ENCODE measurements at places on chromosomes 13 and 19.

- no peak for DNase-seq
Measured at GRCh38 chr19:5057860-5058259, 88.9 kb downstream of the KDM4B start.

- DNase-seq, result no peak
Measured at GRCh38 chr13:94613051-94613450, 11.4 kb downstream of the GPR180 start.

DNA sequence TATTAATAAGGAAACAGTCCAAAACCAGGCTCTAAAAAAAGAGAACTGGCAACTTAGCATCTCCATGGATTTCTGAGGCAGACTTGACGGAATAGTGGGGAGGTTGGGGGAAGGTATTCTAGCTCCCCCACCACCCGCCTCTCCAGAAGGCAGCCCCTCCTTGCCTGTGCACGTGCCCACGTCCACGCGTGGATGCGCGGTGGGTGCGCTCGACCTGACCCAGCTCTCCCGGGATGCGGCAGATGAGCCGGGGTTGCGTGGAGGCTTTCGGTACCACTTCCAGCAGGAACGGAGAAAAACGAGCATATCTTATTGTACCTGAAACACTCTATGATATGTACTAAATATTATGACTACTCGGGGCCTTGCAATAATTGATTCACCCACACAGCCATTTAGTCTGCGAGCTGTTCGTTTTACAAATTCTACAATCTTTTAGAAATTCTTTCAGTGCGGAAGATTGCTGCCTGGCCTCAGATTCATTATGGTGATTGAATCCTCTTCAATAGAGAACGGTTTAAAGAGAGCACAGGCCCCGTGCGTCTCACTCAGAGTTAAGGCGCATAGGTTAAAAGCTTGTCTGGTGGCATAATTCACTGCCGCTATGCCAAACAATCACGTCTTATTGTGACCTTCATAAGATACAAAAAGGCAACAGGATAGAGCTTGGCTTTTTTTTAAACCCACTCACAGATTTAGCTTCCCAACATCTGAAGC is 117.9 kb downstream of the URI1 start:
- no peak for DNase-seq

DNA sequence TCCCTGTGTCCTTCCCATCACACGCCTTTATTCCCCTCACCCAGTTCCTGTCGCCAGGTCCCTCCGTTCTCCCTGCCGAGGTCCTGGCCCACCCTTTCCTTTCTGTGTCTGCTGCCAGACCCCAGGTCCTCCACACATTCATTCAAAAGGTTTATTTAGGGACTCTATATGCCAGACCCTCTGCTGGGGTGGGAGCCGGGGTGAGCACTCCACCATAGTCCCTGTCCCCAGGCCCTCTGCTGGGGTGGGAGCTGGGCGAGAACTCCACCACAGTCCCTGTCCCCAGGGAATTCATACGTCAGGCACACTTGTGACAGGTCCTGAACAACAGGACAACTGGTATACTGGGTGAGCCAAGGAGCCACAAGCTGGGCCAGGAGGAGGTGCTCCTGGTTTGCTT is 34.4 kb upstream of the TUBGCP3 start:
- DNase-seq, result no peak

- no peak for DNase-seq
Measured at GRCh38 chr13:89852570-89852969, 1494.9 kb upstream of the MIR17HG start.

DNA sequence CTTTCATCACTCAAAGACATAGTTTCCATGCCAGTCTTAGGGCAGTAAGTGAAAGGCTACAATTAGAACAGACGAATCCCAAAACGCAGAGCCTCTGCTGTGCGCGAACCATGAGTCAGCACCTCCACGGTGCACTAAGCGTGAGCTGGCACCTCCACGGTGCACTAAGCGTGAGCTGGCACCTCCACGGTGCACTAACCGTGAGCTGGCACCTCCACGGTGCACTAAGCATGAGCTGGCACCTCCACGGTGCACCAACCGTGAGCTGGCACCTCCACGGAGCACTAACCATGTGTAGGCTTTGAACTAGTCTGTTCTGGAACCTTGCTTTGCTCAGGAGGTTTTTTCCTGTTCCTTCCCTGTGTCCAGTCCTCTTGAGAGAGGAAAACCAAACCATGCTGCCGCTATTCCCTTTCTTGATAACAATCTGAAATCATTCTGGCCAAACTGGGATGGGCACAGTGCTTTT is 120.6 kb downstream of the IRS2 start:
- no peak for DNase-seq

- DNase-seq, result no peak
Measured at GRCh38 chr13:91468301-91468700, 69.9 kb downstream of the GPC5 start.

GRCh38 chr19:47623921-47624391 is 15.0 kb downstream of the BICRA start:
- no peak for DNase-seq

GRCh38 chr13:26382366-26382765 is 128.4 kb downstream of the CDK8 start:
- DNase-seq, result no peak

- no peak for DNase-seq
Measured at GRCh38 chr13:67148161-67148571, 82.0 kb downstream of the PCDH9 start.

DNA sequence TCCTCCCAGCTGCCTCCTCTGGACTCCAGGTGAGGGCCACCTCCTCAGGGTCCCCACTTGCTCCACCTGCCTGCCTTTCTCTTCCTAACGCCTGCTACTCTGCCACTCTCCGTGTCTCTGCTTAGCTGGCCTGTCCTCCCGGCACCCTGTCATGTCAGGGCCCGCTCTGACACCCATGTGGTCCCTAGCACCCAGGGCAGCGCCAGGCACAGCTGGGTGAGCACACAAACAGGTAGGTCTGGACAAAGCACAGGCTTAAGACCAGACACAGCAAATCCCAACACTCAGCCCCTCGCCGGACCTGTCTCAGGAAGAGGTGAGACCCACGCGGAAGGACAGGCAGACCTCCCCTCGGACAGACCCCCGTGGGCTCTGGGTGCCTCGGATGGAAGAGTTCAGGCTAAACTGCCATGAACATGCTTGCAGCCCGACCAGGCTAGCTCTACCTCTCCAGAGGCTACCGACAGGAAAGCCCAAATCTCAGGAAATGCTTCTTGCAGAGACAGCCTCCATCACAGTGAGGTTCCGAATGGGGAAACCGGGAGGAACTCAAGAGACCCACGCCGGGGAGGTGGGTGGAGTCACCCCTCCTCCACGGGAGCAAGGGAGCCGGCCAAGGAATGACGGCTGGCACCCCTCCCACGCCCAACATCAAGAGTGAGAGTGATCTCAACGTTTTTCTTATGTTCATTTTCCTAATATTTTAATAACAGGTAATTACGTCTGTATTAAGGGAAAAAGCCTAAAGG is 12.5 kb downstream of the ZNF787 start:
- no peak for DNase-seq

DNA sequence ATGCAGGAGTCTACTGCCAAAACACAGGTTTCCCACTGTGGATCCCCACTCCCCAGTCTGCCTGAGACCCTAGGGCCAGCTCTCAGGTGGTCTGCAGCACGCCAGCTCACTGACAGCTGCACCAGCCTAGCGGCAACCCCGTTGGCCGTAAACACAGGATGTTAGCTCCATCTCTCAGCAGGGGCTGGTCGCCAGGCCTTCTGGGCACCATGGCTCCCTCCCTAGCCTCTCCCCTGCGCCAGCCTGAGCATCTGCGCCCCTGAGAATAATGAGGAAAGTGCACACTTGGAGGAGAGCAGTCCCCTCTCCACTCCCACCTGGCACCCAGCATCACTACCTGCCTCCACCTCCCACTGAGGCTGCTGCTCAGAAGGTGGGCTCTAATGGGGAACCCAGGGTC is 20.8 kb upstream of the EPHX3 start:
- no peak for DNase-seq

DNA sequence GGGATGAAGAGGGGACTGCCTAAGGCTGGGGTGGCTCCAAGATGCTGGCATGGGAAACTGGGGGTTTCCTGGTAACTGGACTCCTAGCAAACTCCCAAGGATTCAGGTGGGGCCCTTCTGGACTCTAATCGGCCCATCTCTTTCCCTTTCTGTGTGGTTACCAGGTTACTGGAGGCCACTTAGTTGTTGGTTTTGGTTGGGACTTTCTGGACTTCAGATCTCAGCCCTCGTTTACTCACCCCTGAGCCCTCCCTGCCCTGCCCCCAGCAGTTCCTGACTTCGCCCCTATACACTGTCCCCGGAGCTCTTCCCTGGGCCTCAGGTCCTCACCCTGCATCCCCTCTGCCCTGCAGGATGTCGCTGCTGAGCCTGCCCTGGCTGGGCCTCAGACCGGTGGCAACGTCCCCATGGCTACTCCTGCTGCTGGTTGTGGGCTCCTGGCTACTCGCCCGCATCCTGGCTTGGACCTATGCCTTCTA is 328 bp downstream of the CYP4F12 start:
- no peak for DNase-seq

DNA sequence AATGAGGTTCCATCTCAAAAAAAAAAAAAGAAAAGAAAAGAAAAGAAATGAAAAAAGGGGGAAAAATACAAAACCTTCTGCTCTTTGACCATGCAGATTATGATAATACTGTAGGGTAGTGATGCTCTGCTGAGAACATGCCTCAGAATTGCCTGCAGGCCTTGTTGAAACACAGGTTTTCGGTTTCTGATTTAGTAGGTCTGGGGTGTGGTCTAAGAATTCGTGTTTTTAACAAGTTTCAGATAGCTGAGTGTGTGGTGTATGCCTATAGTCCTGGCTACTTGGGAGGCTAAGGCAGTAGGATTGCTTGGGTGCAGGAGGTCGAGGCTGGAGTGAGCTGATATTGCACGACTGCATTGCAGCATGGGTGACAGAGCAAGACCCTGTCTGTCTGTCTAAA is 14.9 kb upstream of the CYP2B6 start:
- no peak for DNase-seq

GRCh38 chr13:84528408-84529070 is 646.3 kb upstream of the SLITRK1 start:
- DNase-seq, result no peak

DNA sequence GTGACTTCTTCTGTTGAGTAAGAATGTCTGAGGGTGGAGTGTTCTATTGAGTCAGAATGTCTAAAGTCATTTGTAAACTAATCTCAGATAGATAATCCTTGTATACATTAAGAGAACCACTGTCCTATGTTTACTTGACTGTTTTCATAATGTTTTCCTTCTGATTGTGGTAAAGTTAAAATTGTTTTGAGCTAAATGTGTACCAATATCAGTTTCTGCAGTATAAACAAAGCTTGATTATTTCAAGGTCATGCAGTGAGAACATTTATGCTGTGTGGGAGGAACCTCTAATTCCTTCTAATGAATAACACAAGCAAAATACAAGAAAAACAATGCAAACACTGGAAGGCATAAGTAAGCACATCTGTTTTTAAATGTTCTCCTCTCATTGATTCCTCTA is 434.6 kb downstream of the FGF14 start:
- no peak for DNase-seq

GRCh38 chr19:13975870-13976269 is 23.6 kb downstream of the DCAF15 start:
- DNase-seq, result no peak

GRCh38 chr19:1125601-1126467 is 22.0 kb downstream of the GPX4 start:
- DNase-seq, result no peak

DNA sequence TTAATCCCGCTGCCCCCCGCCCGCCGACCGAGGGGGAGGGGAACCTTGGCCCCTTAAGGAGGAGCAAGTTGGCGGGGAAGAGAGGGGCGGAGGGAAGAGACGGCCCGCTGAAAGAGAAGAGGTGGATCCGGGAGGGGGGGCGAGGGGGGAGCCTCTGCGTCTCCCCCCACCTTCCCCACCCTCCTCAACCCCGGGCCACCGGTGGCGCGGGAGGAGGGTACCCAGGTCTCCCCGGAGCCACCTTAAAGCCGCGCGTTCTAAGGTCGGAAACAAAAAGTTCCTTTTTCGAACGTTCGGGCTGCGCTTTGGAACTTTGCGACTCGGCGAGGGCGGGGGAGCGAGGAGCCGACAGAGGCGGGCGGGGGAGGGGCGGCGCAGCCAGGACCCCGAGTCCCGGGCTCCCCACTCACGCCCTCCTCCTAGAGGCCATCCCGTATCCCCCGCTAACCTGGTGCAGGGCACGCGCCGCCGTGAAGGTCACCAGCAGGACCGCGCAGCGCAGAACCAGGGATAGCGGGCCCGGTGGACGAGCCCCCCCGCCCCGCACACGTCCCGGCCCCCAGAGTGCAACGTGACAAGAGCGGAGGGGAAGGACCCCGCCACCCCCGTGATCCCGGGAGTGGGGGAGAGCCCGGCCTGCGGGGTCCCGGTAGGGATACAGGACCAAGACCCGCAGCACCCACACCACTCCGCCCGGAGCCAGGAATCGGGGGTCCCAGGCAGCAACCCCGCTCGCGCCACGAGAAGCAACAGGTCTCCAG is 659 bp downstream of the ERF start:
- peak; percentile 76 for DNase-seq

- DNase-seq, result no peak
Measured at GRCh38 chr13:46647512-46648065, 94.6 kb downstream of the LRCH1 start.

- DNase-seq, result no peak
Measured at GRCh38 chr13:77318741-77319140, 8.2 kb downstream of the MYCBP2 start.

DNA sequence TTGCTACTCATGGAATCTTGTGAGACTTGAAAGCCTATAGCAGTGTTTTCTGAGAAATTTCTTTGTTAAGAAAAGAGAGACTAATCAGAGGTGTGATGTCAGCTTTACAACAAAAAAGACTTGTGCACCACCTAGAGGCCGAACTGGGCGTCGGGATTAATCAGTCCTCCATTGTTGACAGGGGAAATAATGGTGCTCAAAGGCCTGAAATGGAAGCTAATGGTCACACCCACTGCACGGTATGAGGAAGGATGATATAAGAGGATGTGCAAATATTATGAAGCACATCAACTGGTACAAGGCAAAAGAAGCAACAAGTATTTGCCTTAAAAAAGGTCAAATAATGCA is 480.2 kb upstream of the MIR17HG start:
- no peak for DNase-seq
